Right atrium auricular region (tissue), 2 donors: ENCODE measurements at places on chromosomes 5 and 9.
A peak's percentile ranks its signal among the peaks of the same experiment; 100 is the strongest.

- no peak overlapping the region for H3K4me3 ChIP-seq
- H3K36me3 ChIP-seq: no peaks in the 10 kb centered on the region
- H3K27me3 ChIP-seq: no peaks in the 10 kb centered on the region
- DNase-seq: no peak
Measured at GRCh38 chr5:3531320-3531986, 64.2 kb upstream of the IRX1 start.

- no peaks in the 10 kb centered on the region for H3K27me3 ChIP-seq
- no peak overlapping the region for H3K27ac ChIP-seq
- no peak overlapping the region for H3K4me3 ChIP-seq
- DNase-seq: no peak
Measured at GRCh38 chr5:35476036-35476435, 141.6 kb upstream of the SPEF2 start.

GRCh38 chr9:133735931-133736330, 2.2 kb downstream of the SARDH start:
- DNase-seq: no peak
- no peak overlapping the region for H3K27ac ChIP-seq
- no peaks in the 10 kb centered on the region for H3K27me3 ChIP-seq
- no peak overlapping the region for H3K4me3 ChIP-seq

DNA sequence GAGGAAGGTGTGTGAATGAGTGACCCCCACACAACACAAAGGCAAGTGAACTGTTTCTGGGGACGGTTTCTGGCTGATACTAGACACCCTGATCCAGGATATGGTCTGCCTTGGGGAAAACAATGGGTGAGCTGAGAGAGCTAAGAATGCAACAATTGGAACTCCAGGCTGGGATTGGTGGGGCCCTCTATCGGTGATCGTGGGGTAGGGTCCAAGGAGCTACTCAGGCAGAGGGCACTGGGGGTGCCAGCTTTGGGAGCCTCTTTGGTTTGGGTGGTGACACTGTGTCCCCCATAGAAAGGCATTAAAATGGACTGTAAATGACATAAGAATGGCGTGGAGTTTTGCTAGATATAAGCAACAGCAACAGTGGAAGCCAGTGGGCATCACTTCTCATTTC, 439.1 kb downstream of the DMAC1 start:
- no peaks in the 10 kb centered on the region for H3K4me1 ChIP-seq
- DNase-seq: no peak
- no peaks in the 10 kb centered on the region for H3K36me3 ChIP-seq
- H3K4me3 ChIP-seq: no peak overlapping the region

DNA sequence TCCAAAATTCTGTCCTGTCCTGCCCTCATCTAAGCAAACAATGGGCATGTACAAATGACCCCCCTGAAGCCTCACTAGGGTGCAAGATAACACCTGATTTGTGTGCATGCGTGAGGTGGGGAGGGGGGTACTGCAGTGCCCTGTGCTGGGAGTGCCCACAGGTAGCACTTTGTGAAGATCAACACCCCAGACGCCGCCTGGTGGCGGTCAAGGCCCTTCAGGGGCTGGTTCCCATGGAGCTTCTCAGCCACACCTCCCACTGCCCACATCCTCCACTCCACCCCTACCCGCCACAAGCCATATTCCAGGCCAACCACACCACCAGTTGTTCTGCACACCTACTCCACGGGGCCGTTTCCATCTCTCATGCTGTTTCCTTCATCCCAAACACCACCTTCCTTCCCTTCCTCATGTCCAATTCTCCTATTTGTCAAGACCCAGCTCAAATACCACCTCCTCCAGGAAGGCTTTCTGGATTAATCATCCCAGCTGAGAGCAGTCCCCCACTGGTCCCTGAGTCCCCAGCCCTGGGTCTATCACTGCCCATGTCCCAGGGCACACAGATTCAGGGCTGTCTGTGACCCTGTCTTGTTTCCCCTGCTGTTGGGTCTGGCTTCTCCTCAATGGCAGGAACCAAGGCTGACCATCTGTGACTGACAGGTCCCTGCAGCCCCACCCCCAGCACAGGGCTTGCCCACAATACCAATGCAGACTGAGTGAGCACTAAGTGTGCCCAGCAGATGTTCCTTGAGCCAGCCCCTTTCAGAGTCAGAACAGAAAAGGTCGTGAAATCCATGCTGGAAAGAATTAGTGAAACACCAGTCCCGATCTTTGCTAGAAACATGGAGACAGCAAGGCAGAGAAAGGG, 178.4 kb downstream of the PAX5 start:
- no peak overlapping the region for H3K27ac ChIP-seq
- H3K4me1 ChIP-seq: no peaks in the 10 kb centered on the region
- H3K36me3 ChIP-seq: no peaks in the 10 kb centered on the region
- no peak for DNase-seq
- H3K4me3 ChIP-seq: no peak overlapping the region

DNA sequence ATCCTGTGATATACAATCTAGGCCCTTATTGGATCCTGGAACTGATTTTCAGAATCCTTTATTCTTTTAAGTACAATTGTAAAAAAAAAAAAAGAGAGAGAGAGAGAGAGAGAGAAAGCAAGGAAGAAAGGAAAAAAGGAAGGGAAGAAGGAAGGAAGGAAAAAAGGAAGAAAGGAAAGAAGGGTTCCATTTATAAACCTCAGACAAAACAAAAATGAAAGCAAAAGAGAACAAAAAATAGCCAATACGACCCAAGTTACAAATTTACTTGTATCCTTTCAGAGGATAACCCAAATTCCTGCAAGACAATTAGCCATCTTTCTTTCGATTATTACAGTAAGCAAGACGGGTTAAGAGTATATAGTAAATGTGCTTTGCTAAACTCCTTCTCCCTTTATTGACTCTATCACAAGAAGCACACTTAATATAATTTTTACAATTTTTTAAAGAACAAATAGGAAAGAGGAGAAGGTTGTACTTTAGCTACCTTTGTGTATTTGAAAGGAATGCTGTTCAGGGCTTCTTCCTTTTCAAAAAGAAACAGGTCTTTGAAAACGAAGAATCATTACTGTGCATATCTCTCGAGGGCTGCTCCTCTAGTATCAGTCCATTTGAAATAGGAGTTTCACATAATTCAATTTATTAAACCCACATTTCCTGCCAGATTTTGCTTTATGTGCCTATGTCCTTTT, 543.3 kb downstream of the RAB3C start:
- peak overlapping the region; percentile 83 for H3K27ac ChIP-seq
- no peaks in the 10 kb centered on the region for H3K27me3 ChIP-seq
- H3K36me3 ChIP-seq: no peaks in the 10 kb centered on the region
- H3K4me1 ChIP-seq: peaks cover 50% of the 10 kb centered on the region

DNA sequence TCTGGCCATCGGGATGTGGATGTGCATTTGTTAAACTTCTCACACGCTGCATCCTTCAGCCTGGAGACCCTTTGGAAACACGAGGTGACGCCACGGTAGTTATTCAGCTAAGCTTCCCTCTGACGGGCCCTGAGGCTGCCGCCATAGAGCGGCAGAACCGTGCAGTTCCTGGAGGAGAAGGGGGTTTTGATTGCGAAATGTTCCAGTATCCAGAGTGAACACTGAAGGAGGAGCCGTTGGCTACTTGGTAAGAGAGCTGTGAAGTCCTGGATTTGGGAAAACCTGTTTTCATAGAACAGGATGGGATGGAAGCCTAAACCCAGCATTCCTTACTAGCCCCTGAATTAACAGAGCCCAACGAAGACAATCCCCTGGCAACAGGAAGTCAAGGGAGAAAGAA, 23.0 kb upstream of the EXOC3 start:
- no peak overlapping the region for H3K27ac ChIP-seq
- no peaks in the 10 kb centered on the region for H3K27me3 ChIP-seq
- H3K4me3 ChIP-seq: no peak overlapping the region
- H3K36me3 ChIP-seq: no peaks in the 10 kb centered on the region
- H3K4me1 ChIP-seq: peaks cover 12% of the 10 kb centered on the region
- no peak for DNase-seq

DNA sequence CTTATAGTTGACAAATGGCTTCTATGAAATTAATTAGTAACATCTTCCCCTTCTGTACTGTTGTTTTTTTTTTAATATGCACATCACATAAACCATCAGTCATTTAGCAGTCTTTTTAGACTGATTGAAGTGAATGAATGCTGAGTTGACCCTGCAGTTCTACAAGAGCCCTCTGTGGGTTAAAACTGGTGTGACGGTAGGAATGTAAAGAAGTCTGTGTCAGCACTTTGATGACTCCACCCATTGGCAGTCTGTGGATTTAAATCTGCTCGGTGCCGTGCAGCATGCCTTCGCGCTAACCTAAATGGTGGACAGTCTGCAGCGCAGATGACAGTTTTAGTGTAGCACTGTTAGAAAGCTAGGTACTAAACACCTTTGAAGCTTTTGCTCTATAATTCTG, 3.1 kb downstream of the GTF3C4 start:
- H3K4me1 ChIP-seq: no peaks in the 10 kb centered on the region
- no peak overlapping the region for H3K4me3 ChIP-seq
- DNase-seq: no peak
- H3K27ac ChIP-seq: no peak overlapping the region

DNA sequence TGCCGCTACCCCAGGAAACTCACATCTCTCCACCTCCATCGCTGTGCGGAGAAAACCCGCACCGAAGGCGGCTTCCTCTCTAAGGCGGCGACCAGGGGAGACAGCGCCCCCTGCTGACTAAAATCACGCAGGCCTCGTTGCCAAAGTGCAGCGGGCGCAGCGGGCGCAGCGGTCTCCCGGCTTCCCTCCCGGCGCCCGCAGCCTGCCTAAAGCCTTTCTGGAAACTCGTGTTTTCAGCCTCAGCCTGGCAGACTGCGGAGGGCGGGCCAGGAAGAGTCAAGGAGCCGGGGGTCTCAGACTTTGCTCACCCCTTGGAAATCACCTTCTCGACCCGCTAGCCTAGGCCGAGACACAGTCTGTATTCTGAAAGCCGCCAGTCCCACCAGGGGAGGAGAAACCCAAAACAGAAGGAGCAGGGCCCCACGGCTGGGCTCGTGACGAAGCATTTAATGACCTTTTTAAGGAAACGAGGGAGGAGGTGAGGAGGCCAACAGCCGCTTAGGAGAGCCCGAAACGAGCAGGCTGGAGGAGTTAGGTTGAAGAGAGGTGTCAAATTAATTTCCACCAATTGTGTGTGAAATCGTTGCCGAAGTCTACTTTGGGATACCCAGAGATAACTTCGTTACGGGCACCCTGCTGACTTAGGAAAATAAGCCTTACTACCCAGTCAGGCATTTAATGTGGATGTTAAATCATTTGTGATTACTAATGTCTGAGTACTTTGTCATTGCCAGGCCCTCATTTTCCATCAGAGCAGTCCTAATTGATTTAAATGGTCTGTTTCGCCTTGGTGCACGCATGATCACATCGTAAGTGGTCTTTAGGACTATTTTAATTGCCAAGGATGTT, 7.3 kb upstream of the FOXB2 start:
- no peaks in the 10 kb centered on the region for H3K4me1 ChIP-seq
- H3K27me3 ChIP-seq: peaks cover 56% of the 10 kb centered on the region
- no peak overlapping the region for H3K4me3 ChIP-seq
- peak; percentile 43 for DNase-seq
- no peaks in the 10 kb centered on the region for H3K36me3 ChIP-seq

- H3K4me1 ChIP-seq: no peaks in the 10 kb centered on the region
- H3K36me3 ChIP-seq: no peaks in the 10 kb centered on the region
- H3K27ac ChIP-seq: no peak overlapping the region
Measured at GRCh38 chr5:110351430-110351829, 375.0 kb downstream of the TMEM232 start.

- H3K4me1 ChIP-seq: no peaks in the 10 kb centered on the region
- H3K36me3 ChIP-seq: no peaks in the 10 kb centered on the region
- no peak for DNase-seq
- H3K27ac ChIP-seq: no peak overlapping the region
- H3K4me3 ChIP-seq: no peak overlapping the region
Measured at GRCh38 chr9:134984372-134985265, 66.9 kb upstream of the FCN1 start.

GRCh38 chr5:114402206-114402605, 40.3 kb downstream of the KCNN2 start:
- no peaks in the 10 kb centered on the region for H3K4me1 ChIP-seq
- no peak for DNase-seq
- H3K36me3 ChIP-seq: no peaks in the 10 kb centered on the region
- H3K27ac ChIP-seq: no peak overlapping the region
- no peaks in the 10 kb centered on the region for H3K27me3 ChIP-seq

DNA sequence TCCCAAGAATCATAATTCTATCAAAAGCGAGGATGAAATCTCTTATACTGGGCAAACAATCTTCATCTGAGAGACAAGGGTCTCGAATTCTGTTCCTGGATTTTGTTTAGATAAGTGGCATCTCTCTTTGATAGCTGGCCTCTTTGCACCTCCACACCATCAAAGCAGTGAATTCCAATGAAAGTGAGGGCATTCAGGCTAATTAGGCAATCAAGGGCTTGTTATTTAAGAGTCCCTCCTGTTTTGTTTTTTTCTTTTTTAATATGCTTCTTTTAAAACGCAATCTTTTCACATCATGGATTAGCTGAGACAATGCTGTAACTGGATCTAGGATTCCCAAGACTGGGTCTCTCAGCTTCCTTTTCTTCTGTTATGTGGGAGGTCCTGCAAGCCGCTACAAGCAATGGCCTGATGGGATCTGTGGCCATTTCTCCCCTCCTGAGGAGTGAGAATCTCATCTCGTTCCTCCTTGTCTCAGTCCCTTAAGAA, 67.9 kb downstream of the TNC start:
- H3K4me1 ChIP-seq: no peaks in the 10 kb centered on the region
- H3K27me3 ChIP-seq: no peaks in the 10 kb centered on the region
- no peak overlapping the region for H3K27ac ChIP-seq
- no peak for DNase-seq
- no peaks in the 10 kb centered on the region for H3K36me3 ChIP-seq

- no peaks in the 10 kb centered on the region for H3K36me3 ChIP-seq
- H3K27ac ChIP-seq: no peak overlapping the region
- no peaks in the 10 kb centered on the region for H3K27me3 ChIP-seq
Measured at GRCh38 chr9:90915693-90916092, 114.1 kb downstream of the SYK start.

GRCh38 chr5:95644351-95645042, 2.1 kb upstream of the RFESD start:
- H3K27me3 ChIP-seq: no peaks in the 10 kb centered on the region
- DNase-seq: peak; percentile 74
- H3K36me3 ChIP-seq: no peaks in the 10 kb centered on the region
- peaks cover 10% of the 10 kb centered on the region for H3K4me1 ChIP-seq
- peak overlapping the region; percentile 95 for H3K27ac ChIP-seq
- H3K4me3 ChIP-seq: no peak overlapping the region

- peak overlapping the region; percentile 95 for H3K27ac ChIP-seq
- H3K4me1 ChIP-seq: no peaks in the 10 kb centered on the region
- H3K4me3 ChIP-seq: peak overlapping the region; percentile 95
- H3K36me3 ChIP-seq: no peaks in the 10 kb centered on the region
- no peaks in the 10 kb centered on the region for H3K27me3 ChIP-seq
- no peak for DNase-seq
Measured at GRCh38 chr9:130714586-130715110, 21.1 kb downstream of the EXOSC2 start.

DNA sequence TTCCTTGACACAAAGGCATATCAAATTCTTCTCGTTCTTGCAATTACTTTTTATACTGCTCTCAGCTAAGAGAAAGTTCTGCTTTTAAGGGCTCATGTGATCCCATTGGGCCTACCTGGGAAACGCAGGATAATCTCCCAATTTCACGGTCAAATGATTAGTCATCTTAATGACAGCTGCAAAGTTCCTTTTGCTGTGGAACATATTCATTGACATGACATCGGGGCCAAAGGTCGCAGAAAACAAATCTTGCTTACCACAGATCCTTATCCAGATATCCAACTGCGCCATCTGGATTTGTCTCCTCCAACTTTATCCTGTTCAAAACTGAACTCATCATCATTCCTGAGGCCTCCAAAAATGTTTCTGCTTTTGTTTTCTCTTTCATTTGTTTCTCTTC, 1085.6 kb upstream of the WWC1 start:
- H3K27me3 ChIP-seq: no peaks in the 10 kb centered on the region
- no peaks in the 10 kb centered on the region for H3K4me1 ChIP-seq
- H3K27ac ChIP-seq: no peak overlapping the region
- H3K4me3 ChIP-seq: no peak overlapping the region
- no peak for DNase-seq
